ENCODE measurements at places on chromosomes 16 and 17. TPM values are rescaled to one million over a fixed set of nuclear protein-coding genes. Genes with fewer than 3 reads are reported as not detected.

The TAC4 gene
- total RNA-seq: not detected

The NR1D1 gene
- 69.8 TPM for total RNA-seq

The NPIPA7 gene
- 17.6 TPM for total RNA-seq

The IL34 gene
- 64.0 TPM for total RNA-seq

The DGKE gene
- total RNA-seq: 16.8 TPM

The CMTM1 gene
- 6.2 TPM for total RNA-seq

The HSD11B2 gene
- 0.53 TPM for total RNA-seq

The KRTAP3-2 gene
- total RNA-seq: not detected

The LDHD gene
- 12.1 TPM for total RNA-seq

The VAMP2 gene
- 108 TPM for total RNA-seq

The XAF1 gene
- total RNA-seq: 67.4 TPM

The GIT1 gene
- 93.8 TPM for total RNA-seq

The SLC52A1 gene
- total RNA-seq: not detected

The SHBG gene
- 0.53 TPM for total RNA-seq

The UNC13D gene
- total RNA-seq: 30.9 TPM

The DHX58 gene
- 24.8 TPM for total RNA-seq

The DNAH9 gene
- total RNA-seq: 0.98 TPM

The TPSD1 gene
- total RNA-seq: 0.27 TPM

The RAB37 gene
- 3.6 TPM for total RNA-seq

The CES5A gene
- total RNA-seq: not detected

The ARSG gene
- total RNA-seq: 7.0 TPM

The NDRG4 gene
- total RNA-seq: 7.4 TPM

The SYT17 gene
- 8.2 TPM for total RNA-seq

The RAB26 gene
- 0.40 TPM for total RNA-seq

The CTRB2 gene
- 7.3 TPM for total RNA-seq

The GPR179 gene
- total RNA-seq: 0.22 TPM

The C17orf78 gene
- not detected for total RNA-seq

The KRTAP17-1 gene
- total RNA-seq: not detected

The PIK3R5 gene
- total RNA-seq: 15.1 TPM

The TMEM238L gene
- total RNA-seq: not detected

The FOXL1 gene
- 7.5 TPM for total RNA-seq

The OR2C1 gene
- 0.40 TPM for total RNA-seq

The ARL5C gene
- not detected for total RNA-seq

The NUPR1 gene
- 99.3 TPM for total RNA-seq

The KCNAB3 gene
- 1.2 TPM for total RNA-seq

The TTLL6 gene
- 0.27 TPM for total RNA-seq

The CETP gene
- 8.2 TPM for total RNA-seq

The SEC14L5 gene
- total RNA-seq: 43.1 TPM

The OR1D5 gene
- not detected for total RNA-seq

The RAB11FIP4 gene
- 7.6 TPM for total RNA-seq

The USH1G gene
- not detected for total RNA-seq

The FBXW10 gene
- not detected for total RNA-seq

The ZNF597 gene
- 3.2 TPM for total RNA-seq

The CKLF gene
- 36.9 TPM for total RNA-seq
